ENCODE measurements at places on chromosomes 6 and 20.

DNA sequence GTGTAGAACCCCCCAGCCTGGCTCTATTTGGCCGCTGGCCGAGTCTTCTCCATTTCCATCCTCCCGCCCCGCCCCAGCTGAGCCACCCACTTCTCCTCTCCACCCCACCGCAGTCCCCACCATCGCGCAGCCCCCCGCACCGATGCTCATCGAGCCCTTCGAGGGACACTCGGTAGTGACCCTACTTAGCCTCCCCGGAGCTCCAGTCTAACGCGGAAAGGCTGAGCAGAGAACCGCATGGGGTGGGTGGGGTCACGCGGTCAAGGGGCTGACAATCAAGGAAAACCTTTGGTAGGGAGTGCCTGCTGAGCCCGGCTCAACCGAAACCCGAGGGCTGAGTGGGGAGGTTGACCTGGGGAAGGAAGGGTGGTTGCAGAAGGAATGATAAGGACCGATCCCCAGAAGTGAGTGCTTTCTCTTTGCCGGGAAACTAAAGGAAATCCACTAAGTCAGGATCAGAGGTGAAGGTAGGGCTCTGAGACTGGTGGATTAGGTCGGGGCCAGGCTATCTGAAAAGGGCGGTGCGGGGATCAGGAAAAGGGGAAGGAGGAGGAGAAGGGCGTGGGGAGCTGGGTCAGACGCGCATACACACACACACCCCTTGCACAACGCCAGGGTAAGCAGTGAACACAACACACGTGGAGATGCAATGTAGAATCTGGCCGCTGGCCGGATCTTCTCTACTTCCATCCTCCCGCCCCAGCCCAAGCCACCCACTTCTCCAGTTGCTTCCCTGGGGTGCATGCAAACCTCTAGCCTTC is 49.8 kb downstream of the CPXM1 start:
- DNase-seq = peak; percentile 91

DNA sequence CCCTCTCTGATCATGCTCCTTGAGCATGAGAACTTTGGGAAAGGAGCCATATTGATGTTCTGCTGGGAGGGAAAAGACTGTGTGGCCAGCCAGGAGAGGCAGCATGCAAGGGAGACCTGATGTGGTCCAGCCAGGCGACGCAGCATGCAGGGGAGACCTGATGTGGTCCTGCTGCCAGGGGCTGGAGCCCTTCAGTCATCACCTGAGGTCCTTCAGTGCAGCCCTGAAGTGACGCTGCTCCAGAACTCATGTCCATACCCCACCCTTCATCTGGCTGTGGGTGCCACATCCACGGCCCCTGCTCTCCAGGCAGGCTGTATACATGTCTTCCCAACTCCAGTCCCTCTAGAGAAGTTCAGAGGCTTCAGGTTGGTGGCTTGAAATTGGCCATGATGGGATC is 134.4 kb downstream of the ERMARD start:
- no peak for DNase-seq

- DNase-seq = peak; percentile 88
These were observed 115.4 kb downstream of the OPRM1 start for GRCh38 chr6:154154389-154154967.

DNA sequence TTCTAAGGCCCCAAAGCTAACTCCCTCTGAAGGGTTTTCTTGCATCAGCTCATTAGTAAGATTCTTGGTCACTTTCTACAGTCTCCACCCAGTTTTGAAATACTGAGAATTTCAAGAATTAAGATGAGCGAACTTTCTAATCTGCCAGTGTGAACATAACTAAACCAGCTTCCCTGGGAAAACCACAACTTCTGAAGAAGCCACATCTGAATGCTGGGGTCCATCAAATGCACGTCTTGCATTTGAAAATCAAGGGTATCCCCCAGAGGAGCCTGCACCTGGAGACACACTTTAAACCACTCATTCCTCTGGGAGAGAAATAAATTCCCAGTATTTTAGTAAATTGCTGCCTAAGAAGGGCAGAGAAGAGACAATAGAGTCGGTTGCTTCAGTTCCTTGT is 292.1 kb upstream of the CDH4 start:
- DNase-seq = no peak

DNA sequence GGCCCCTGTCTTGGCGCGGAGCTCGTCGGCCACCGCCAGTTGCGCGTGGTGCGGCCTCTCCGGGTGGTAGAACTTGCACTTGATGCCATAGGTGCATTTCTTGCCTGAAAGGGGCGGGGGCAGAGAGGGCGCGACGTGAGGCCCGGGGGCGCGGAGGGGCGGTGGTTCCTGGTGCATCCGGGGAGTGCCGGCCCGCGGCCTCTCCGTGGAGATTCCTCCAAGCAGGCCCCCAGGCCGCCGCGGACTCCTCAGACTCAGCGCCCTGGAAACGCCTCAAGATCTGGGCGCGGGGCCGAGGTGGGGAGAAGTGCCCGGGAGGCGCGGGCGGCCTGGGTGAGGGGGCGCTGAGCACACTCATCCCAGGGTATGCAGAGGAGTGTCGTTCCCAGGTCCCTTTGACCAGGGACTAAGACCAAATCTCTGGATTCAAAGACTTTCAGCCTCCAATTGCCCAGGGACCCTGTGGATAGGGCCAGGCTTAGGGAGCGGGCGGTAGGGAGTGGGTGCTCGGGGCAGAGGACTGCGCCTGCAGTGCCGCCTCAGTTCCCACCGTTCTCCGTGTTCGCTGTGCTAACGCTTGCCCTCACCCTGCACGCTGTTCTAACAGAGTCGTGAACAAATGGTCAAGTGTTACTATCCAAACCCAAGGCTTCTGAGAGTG is 33.3 kb downstream of the ZC3H12D start:
- peak; percentile 55 for DNase-seq

All from GM23338 (cell line).